ENCODE measurements at places on chromosomes 2 and 18.

DNA sequence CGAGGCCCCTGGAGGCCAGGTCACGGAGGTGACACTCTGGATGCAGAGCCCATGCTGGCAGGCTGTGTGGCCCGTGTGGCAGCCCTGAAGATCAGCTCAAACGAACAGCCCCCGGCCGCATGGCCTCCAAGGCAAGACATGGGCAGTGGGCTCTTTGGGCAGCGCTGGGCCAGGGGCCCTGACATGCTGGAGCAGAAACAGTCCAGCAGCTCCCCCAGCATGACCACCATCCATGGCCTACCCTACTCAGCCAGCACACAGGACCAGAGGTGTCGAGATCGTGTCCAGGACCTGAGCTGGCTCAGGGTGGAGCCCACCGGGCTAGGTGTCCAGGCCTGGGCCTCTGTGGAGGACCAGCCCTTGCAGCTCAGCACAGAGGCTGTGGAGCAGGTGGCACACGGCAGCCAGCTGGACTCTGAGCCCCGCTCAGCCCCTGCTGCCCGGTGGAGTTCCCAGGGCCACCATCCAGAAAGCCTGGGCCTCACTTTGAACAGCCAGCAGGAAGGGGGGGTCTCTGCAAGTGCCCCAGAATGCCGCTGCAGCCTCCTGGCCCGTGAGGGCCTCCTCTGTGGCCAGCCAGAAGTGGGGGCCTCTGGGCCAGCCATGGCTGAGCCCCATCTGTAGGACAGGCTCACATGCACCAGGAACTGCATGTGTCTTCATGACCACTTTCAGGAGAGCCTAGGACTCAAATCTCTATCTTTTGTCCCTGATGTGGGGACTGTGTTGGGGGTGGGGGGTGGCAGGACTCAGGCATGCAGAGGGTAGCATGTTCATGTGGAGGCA is 8.9 kb downstream of the AMER3 start:
- DNase-seq = no peak

DNA sequence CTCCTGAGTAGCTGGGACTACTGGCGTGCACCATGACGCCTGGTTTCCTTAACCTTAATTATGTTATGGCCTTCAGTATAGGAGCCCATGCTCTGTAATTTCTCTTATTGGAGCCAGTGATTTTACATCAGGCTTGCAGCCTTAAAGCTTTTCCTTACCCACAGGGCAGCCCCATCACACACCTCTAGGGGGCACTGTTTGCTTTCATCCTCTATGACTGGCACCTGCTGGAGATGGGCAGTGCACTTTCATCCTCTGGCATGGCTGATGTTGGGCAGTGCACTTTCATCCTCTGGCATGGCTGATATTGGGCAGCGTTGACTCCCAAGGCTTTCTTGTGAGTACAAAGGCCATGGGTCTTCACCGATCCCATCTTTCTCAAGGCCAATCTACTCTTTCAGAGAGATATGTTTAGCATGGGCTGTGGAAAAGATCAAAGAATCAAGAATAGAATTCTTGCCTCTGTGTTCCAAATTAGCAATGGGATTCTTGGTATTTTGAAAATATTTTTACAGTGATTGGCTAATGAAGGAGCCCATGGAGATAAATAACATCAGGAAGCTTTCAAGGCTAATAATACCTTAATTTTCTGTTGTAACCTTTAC is 80.7 kb upstream of the MEX3C start:
- no peak for DNase-seq

GRCh38 chr18:50982086-50982801 is 14.4 kb downstream of the ELAC1 start:
- no peak for DNase-seq

DNA sequence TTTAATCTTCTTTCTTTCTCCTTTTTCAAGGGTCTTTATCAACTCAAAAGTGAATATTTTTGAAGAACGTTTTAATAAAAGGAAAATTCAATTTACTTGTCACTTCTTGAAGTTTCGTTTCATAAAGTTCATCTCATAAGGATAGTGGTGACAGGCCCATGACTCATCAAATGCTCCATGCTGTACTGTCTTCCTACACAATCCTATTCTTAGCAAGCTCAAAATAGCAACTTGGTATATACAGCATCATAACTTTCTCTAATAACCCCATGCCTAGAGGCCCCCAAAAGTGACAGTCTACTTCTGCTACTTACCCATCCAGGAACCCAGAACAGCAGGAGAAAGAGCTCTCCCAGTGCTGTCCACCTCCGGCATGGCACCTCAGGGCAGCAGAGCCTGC is 7.7 kb downstream of the FBXO15 start:
- DNase-seq = no peak

- no peak for DNase-seq
These were observed 959.6 kb downstream of the SLC4A3 start for GRCh38 chr2:220586980-220587530.

DNA sequence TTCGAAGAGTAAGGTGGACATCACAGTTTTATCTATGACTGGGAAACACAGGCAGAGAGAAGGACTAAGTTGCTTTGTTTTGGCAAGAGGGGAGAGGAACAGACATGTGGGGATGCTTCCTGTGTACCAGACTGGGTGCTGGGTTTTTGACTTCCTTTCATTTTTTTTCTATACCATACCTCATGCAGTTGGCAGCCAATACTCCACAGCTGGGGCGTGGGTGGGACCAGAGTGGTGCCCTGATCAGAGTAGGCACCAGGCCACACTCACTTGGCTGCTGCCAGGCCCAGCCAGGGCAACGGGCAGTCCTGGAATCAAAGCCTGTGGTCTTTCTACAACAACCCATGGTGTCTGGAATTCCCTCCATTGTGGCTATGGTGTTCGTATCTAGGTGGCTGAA is 45.2 kb downstream of the SH3RF3 start:
- DNase-seq = no peak

GRCh38 chr18:74493689-74494088 is 2.5 kb upstream of the CNDP2 start:
- DNase-seq = no peak

DNA sequence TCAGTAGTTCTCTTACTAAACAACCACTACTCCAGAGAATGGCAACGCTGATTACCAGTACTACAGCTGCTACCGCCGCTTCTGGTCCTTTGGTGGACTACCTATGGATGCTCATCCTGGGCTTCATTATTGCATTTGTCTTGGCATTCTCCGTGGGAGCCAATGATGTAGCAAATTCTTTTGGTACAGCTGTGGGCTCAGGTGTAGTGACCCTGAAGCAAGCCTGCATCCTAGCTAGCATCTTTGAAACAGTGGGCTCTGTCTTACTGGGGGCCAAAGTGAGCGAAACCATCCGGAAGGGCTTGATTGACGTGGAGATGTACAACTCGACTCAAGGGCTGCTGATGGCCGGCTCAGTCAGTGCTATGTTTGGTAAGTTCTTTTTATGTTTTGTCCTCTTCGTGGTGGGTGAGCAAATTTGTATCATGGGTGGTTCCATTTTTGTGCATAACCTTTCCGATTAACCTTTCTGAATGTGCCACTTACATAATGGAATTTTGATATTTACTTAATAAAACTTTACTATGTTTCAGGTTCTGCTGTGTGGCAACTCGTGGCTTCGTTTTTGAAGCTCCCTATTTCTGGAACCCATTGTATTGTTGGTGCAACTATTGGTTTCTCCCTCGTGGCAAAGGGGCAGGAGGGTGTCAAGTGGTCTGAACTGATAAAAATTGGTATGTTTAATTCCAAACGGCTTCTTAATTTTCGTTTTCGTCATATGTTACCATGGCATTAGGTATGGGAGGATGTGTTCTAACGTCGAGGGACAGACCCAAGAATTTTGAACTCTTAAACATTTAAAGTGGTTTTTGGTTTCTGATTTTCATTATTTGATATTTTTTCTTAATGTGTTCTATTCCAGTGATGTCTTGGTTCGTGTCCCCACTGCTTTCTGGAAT is 1.3 kb downstream of the SLC20A1 start:
- no peak for DNase-seq

DNA sequence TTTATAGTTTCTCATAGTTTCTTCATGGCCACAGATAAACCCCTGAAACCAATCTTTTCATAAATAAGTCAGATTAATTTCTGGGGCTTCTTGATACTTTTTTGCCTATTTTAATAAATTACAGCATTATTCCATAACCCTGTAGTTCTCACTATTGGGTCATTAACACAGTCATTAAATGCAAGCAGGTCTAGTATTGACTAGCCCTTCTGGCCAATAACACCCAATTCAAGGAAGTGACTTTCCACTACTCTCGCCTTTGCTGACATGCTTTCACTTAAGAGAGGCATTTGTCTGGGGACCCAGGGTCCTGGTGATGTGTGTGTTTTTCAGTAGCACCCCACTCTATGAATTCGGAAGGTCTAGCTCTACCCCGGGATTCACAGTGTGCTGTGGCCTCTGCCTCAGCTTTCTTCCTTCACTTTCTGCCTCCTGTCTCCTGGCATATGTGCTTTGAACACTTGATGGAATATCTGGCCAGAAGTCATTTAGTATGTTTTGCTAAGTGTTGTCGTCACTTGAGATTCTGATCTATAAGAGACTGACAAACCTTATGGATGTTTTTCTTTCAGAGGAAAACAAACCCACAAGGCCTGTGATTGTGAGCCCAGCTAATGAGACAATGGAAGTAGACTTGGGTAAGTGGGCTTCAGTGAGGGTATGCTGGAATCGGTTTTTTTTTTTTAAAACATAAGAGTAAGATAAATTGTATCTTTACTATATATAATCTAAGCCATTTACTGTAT is 18.6 kb upstream of the IL1RL2 start:
- DNase-seq = no peak

DNA sequence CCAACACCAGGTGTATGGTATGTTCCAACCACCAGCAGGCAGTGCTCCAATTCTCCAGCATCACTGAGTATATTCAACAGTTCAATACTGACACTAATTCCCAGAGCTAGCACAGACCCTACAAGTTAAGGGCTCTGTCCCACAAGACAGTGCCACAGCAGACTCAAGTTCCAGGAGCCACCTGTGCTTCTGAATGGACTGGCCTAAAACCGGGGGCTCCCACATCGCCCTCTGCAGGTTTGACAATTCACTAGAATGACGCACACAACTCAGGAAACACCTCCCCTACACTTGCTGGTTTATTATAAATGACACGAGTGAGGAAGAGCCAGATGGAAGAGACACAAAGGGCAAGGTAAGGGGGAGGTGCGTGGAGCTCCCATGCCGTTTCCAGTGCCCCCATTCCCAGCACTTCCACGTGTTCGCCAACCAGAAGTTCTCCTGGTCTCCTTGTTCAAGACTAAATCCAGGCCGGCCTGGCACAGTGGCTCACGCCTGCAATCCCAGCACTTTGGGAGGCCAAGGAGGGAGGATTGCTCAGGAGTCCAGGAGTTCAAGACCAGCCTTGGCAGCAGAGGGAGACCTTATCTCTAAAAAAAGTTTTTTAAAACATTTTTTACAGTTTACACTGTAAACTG is 12.2 kb upstream of the ATP6V1B1 start:
- no peak for DNase-seq

- DNase-seq = no peak
These were observed 10.2 kb downstream of the TMEM17 start for GRCh38 chr2:62495761-62496160.

DNA sequence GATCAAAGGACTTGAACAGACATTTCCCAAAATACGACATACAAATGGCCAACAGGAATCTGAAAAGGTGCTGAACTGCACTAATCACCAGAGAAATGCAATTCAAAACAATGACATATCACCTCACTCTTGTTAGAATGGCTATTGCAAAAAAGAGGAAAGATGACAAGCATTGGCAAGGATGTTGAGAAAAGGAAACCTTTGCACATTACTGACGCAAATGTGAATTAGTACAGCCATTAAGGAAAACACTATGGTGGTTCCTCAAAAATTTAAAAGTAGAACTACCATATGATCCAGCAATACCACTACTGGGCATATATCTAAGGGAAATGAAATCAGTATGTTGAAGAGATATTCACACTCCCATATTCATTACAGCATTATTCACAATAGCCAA is 57.7 kb upstream of the ASPRV1 start:
- DNase-seq = no peak

- DNase-seq = no peak
These were observed 261.0 kb upstream of the CXCR4 start for GRCh38 chr2:136378712-136379595.

GRCh38 chr2:3666613-3666975 is 8.6 kb downstream of the ALLC start:
- DNase-seq = no peak

DNA sequence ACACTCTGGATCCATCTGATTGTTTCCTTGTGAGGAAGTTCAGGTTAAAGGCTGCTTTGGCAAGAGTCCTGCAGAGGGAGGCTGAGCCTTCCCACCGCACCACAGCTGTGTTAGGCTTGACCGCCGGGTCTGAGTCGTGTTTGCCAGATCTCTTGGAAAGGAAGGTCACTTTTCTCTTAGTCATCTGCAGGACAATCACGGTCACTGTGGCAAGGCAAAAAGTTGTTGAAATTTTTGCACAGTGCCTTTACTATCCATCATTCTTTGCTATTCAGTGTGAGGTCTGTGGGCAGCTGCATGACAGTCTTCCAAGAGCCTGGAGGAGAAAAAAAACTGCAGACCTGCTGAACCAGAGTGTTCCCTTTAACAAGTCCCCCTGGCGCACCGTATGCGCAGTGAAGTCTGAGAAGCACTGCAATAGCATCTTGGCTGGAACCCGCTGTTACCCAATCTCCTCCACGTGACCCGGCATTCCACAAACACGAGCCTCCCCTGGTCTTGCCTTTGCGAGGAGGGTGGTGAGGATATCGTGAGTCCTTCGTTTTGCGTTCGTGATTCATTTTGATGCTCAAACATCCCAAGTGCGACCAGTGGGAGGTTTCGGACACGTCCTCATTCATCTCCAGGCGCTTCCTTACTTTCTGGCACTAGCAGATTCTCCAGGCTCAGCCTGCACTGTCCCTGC is 23.0 kb downstream of the BIN1 start:
- DNase-seq = no peak

- no peak for DNase-seq
These were observed 50.3 kb downstream of the INHBB start for GRCh38 chr2:120396013-120396860.

- DNase-seq = no peak
These were observed 79.1 kb downstream of the FAM168B start for GRCh38 chr2:131014141-131014540.

DNA sequence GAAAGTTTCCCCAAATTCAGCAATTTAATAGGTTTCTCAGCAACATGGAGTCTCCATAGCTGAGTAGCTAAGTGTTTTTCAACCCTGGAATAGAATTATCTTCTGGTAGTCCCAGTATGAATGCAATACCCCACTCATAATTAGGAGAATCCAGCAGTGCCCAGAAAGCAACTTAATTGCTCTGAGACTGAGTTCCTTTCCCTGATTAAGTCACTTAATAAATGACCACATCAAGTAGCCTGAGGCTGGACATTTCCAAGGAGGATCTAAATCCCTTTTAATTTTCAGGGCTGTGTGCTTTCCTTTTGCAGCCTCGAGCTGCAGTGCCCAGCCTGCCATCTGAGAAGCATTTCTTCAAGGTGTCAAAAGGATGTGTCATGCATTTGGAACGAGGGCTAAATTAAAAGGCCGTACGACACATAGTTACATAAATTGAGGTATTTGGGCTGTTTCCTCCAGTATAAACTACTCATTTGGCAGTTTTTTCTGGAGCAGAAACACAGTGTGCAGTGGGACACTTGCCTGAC is 17.7 kb upstream of the SIX2 start:
- DNase-seq = no peak

- DNase-seq = no peak
These were observed 140.2 kb downstream of the MTCL1 start for GRCh38 chr18:8845506-8845905.
